MG63 (cell line): ENCODE measurements at places on chromosomes 3 and 15. TPM values are rescaled to one million over a fixed set of nuclear protein-coding genes. Genes with fewer than 3 reads are reported as not detected.

GRCh38 chr15:73936588-73937290 is 10.5 kb downstream of the LOXL1 start:
- DNase-seq, result no peak

DNA sequence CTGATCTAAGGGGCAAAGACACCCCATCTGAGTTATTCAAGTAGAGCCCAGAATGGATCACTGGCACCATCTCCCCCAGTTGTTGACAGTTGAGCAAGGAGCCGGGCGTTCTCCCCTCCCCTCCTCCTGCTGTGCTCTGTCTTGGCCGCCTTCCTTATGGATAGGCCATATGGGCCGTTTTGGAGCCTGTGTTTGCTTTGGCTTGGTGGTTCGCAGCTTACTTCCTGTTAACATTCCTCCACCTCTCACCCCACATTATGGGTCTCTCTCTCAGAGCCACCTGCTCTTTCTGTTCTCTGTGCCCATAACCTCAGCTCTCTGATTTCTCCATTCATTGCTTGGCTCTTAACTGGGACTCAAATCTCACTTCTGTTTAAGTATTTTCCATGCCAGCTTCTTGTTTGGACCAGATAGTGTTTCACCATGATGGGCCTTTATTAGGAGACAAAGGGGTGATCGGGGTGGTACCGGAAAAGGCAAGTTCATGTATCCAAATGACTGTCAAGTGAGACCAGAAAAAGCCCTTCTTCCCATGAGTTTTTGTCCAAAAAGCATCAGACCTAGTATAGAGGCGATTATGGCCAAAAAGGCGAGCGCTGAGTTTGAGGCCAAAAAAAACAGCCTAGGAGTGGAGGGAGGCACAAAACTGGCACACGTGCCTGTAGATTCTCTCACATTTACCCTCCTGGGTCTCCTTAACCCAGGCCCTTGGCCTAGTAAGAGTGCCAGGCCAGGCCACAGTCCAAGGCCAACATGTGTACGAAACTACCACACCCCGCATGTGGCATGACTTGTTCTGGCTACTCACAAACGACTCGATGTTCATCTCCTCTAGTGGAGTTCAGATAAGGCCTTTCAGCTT is 62.6 kb downstream of the DUT start:
- DNase-seq, result peak; percentile 98

DNA sequence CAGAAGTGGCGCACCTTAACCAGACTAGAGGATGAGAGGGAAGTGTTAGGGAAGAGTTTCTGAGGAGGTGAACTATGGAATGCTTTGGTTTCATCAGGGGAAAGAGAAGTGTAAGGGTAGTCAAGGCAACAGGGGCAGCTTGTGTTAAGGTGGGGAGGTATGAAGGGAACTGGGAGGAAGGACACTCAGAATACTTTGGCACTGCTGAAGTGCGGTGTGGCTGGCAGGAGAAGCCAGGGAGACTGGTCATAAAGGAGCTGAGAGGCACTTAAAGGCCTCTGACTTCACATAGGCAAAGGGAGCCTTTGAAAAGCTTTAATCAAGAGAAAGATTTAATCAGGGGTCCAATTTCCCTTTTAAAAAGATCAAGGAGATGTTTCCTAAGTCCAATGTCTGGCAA is 129.0 kb downstream of the ERC2 start:
- DNase-seq, result no peak

DNA sequence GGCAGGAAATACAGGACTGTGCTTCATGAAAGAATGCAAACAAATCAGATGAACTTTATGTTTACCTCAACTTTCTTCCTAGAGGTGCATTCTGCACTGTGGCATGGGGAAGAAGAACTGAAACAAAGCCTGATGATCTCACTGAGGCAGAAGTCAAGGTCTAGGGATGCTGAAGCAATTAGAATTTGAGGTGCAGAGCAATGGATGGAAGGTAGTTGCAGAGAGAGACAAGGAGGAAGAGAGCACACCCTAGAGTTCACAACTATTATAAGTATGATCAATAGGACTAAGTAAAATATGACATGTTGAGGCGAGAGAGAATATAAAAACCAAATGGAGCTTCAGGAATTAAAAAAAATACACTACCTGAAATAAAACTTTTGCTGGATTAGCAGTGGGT is 420.1 kb downstream of the EDEM1 start:
- DNase-seq, result no peak

DNA sequence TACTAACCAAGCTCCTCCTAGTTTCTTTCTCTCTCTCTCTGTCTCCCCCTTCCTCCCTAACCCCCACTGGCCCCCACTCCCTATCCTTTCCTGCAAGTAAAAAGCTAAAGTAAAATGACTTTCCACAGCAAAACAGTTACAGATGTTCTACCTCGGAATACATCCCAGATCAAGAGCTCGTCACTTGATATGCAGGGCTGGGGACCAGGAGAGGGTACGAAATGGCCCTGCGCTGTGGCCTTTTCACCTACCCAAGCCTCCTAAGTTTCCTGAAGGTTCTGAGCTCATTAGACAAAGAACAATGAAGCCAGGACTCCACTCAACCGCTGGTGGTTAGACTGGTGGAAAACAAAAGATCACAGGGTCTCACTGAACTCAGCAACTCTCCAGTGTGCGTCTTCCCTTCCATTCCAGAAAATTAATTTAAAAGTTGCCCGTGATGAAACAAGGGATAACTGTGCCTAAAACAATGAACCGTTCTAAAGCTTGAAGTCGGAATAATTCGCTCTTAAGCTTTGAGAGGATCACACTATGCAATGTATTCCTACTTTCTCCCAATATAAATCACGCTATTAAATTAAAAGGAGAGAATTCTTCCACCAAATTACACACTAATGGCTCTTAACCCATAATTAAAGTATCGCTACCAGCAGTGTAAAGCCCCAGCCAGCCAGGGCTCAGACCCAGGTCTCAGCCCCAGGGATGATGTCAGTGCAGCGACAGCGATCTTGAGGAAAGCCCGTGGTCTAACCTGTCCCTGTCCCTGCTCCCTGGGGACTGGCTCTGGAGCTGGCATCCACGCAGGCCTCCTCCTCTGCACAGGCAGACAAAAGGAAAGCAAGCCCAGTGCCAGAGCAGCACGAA is 5.0 kb downstream of the VGLL4 start:
- DNase-seq, result peak; percentile 12

SEMA3F gene
- total RNA-seq, result 11.7 and 22.9 TPM in 2 replicates

SAMD7 gene
- total RNA-seq, result not detected in 2 replicates
